Kidney tubule cell (primary cell): ENCODE measurements at places on chromosomes 3 and 15.

DNA sequence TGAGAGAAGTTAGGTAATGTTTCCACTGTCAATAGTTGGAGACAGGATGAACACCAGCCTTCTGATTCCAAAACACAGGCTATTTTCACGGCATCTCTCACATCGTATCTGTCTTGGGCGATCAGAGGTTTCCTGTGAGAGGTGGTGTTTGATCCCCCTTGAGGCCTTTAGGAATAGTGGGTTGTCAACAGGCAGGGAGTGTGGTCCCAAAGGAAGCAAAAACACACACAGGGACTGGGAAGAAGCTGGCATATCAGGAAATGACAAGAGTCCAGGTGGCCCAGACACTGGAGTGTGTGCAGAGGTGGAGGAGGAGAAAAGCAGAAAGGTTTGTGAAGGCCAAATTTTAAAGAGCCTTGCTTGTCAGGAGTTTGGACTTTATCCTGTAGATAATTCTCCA is 6.6 kb upstream of the MAGEF1 start:
- no peak for DNase-seq

DNA sequence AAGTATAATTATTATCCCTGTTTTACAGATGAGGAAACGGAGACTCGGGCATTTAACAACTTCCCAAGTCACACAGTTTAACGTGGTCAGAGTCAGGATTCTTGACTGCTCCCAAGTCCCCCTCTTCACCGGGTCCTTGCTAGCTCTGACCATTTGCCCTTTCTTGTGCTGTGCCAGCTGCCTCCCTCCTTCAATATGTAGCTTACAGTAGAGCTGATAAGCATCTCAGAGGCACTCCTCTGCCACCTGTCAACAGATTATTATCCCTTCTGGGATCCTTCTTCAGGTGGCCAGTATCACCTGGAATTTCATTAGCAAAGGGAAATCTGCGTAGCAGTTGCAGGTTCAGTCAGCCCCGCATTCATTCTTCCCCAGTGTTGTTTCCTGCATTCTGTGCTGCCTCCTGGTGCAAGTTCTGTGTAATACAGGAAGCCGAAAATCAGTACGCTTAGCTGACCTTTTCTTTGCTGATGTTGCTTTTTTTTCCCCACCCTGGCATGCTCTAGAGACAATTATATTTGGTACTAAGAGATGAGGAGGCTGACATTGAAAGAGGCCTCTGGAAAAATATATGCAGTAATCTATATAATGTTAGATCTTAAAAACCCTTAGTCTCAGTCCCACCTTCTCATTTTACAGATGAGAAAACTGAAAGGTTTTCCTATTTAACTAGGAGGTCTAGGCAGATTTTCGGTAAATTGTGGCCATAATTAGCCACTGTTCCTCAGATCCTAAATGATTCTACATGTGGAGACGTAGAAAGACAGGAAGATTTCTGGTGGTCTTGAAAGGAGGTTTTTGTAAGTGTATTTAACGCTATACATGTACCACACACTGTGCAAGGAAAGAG is 24.8 kb downstream of the TMOD2 start:
- DNase-seq, result peak; percentile 59

- no peak for DNase-seq
Measured at GRCh38 chr3:14505001-14505802, 34.9 kb downstream of the GRIP2 start.

GRCh38 chr3:147390589-147391569 is 15.5 kb downstream of the ZIC4 start:
- DNase-seq, result no peak

DNA sequence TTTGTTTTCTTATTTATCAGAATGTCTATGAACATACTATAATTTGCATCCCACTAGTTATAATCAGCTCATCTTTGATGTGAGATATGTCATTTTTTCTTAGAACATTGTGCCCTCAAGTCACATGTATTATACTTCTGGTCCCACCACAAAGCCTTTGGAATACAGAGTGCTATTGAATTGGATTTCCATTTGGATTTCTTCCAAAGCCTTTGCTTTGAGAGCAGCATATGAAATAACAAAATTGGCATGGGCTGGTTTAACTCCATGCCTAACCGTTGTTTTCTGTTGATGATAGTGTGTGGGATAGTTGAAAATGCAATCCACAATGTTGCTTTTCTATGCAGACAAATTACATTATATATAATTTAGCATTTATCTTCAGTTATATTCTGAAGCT is 284.5 kb upstream of the PLSCR5 start:
- DNase-seq, result no peak

GRCh38 chr3:101865751-101866509 is 16.6 kb downstream of the NFKBIZ start:
- DNase-seq, result peak; percentile 76

GRCh38 chr3:126252373-126252772 is 72.0 kb upstream of the ALDH1L1 start:
- DNase-seq, result no peak

DNA sequence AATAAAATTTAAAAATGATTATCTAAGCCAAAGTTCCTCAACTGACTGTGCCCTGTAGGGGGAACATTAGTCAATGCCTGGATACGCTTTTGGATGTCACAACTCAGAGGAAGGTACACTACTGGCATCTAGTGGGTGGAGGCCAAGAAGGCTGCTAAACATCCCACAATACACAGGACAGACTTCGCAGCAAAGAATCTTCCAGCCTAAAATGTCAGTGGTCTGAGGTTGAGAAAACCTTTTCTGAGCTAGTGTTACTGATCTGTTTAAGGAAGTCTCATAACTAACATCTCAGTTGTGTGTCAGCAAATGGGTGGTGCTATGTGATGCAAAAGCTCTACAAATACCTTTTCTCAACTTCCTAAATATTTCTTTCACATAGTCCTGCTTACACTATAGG is 20.9 kb upstream of the LDHAL6B start:
- no peak for DNase-seq

DNA sequence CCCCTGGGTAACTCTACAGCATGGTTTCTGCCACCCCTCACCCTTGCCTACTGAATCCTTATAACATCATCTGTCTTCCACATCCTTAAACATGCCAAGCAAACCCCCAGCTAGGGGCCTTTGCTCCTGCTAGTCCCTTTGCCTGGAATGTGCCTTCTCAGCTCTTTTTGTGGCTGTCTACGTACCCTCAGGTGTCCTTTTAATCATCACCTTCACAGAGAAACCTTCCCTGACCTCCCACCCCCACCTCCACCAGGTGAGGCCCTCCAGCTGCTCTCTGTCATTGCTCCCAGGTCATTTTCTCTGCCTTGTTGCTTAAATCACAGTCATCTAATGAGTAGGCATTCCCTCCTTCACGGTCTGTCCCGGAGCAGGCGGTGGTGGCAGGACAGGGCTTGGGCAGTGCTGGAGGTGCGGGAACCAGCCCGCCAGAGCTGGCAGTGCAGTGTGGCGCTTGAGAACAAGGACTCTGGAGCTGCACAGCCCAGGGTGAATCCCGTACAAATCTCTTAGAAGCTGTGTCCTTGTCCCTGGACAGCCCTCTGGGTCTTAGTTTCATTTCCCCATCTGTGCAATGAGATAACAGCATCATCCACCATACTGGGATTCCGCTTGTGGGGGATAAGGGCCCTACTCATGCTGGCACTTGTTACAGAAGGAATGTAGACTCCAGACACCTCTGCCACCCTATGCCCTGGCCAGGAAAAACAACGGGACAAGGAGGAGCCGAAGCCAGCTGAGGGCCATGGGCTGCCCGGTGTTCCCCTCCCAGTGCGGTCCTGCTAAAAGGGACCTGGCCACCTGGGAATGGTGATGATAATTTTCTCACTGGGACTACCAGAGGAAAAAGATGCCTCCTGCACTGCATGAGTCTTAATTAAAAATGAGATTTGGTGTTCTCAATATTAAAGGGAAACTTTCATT is 52.1 kb upstream of the IQSEC1 start:
- DNase-seq, result no peak

- no peak for DNase-seq
Measured at GRCh38 chr3:127549826-127550467, 40.6 kb downstream of the TPRA1 start.

DNA sequence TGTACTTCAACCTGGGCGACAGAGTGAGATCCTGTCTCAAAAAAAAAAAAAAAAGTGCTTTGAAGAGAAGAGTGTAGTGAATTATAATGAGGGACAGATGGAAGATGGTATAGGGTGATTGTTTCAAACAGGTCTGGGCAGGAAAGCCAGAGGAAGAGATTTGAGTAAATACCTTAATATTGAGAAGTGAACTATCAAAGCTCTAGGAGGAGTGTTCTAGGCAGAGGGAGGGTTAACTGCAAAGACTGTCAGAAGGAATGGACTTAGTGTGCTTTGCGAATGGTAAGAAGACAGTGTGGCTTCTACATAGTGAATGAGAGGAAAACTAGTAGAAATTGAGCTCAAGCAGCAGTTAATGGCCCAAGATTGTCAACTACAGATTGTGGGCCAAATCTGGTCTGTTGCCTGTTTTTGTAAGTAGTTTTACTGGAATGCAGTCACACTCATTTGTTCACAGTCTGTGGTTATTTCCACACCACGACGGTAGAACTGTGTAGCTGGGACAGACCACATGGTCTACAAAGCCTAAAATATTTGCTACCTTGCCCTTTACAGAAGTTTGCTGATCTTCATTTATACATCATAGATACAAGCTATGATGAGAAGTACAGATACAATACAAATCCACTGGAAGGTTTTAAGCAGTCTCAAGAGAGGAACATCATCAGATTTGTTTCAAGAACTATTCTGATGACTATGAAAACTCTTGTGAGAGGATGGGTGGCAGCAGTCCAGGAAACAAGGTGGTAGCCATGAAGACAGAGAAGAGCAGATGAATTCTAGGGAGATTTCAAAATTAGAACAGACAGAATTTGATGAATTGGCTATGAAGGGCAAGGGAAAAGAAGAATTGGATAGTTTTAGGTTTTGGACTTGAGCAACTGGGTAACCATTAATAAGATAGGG is 16.5 kb upstream of the USP50 start:
- no peak for DNase-seq

DNA sequence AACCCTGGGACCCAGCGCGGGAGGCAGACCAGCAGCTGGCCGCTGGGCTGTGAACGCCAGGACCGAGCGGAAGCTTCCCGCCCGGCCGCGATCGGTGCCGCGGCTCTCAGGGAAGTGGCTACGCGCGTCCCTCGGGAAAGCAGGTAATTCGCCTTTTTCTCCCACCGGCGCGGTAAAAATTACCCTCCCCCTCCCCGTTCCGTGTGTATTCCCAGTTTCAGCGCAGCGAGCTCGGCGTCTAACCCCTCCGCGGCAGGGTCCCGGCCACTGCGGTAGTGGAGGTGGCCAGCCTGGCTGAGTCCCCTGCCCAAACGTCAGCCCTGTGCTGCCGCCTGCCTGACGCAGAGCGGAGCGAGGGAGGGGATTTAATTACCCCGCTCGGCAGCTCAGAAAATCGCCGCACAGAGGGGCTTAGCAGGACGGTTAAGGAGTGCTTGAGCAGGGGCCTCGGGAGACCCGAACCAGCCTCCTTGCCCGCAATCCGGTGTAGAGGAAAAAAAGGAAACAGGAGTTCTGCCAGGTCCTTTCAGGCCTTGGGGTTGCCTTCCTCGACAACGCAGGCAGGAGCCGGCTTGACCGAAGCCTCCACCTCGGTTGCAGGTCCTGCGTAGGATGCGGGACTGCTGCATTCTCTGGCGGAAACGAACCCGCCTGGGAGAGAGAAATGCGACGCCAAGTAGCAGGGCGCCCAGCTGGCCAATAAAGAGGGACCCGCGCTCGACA is 2.9 kb downstream of the GATA2 start:
- peak; percentile 41 for DNase-seq

GRCh38 chr3:4943549-4943948 is 35.7 kb upstream of the BHLHE40 start:
- DNase-seq, result no peak

DNA sequence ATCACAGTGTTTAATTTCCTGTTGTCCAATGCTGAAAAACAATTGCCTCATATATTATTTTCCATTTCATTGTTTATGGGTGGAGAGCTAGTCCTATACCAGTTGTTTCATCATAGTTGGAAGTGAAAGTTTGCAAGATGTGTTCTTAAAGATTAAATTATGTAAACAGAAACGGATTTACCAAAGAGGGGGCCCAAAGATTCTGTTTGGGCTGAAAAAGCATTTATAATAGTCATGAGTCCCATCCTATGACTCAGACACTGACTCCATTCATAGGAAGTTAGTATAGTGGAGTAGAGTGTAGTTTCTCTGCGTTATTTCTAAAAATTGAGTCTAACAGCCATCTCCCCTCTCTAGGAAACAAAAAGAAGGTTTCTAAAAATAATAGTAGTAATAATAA is 24.3 kb downstream of the NFKBIZ start:
- DNase-seq, result peak; percentile 41

DNA sequence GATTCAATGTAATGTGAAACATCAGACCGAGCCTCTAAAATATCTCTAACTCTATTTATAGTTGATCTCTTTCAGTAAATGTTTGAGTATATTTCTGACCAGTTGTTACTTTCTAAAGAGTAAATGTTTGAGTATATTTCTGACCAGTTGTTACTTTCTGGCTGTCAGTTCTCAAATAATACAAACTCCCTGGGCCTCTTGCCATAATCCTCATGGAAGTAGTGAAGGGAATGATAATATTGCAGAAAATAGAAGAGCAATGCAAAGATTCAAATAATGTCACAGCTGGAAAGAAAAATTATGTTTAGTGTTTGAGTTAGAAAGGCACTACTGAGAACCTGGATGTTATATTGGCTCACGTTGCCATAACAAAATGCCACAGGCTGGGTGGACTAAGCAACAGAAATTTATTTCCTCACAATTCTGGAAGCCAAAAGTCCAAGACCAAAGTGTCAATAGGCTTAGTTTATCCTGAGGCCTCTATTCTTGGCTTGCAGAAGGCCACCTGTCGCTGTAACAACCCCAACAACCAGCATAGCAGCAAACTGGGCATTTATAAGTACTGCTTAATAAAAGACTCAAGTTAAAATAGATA is 470.6 kb upstream of the BCHE start:
- DNase-seq, result no peak

DNA sequence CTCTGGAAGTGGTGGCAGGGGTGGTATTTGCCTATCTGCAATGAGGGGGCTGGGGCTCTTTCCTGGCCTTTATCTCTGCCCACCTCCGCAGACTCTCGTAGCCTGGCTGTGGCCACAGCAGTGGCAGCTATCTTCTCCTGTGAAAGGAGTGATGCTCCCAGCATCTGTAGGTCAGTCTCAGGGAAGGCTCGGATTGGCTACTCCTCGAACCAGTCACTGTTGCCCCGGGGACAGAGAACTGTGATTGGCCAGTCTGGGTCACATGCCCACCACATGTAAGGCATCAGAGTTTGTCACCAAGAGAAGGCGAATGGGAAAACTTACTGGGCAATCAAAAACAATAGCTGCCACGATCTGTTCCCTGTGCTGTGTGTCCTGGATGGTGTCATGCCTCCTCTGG is 30.1 kb upstream of the FGD5 start:
- DNase-seq, result no peak

- peak; percentile 9 for DNase-seq
Measured at GRCh38 chr3:99929745-99930139, 112.1 kb downstream of the CMSS1 start.

GRCh38 chr3:46266598-46266997 is 24.3 kb downstream of the CCR3 start:
- DNase-seq, result peak; percentile 50
